Karpas-422 (cell line): ENCODE measurements at places on chromosomes 1 and 21.

DNA sequence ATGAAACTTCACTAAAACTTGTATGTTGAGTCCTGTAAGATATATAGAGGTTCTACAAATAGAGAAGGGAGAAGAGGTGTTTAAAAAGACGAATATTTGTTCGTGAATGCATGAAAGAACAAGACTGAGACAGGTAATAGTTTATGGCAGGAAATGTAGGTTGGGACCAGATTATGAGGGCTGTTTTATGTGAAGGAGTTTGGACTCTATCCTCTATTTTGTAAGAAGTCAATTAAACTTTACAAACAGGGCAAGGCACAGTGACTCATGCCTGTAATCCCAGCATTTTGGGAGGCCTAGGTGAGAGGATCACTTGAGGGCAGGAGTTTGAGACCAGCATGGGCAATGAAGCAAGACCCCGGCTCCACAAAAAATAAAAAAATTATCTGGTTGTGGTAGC lies 5.7 kb downstream of the SLC35A3 start:
- peaks cover 18% of the 10 kb centered on the region; the same call in 1 of the 2 replicates for H3K36me3 ChIP-seq
- peaks cover 22% of the 10 kb centered on the region for H3K4me1 ChIP-seq
- no peak overlapping the region for H3K27ac ChIP-seq
- no peak for DNase-seq
- H3K4me3 ChIP-seq: no peak overlapping the region

- H3K4me1 ChIP-seq: no peaks in the 10 kb centered on the region
- DNase-seq: no peak
- no peaks in the 10 kb centered on the region for H3K27me3 ChIP-seq
These were observed 29.4 kb downstream of the MRPL37 start for GRCh38 chr1:54229281-54229891.

DNA sequence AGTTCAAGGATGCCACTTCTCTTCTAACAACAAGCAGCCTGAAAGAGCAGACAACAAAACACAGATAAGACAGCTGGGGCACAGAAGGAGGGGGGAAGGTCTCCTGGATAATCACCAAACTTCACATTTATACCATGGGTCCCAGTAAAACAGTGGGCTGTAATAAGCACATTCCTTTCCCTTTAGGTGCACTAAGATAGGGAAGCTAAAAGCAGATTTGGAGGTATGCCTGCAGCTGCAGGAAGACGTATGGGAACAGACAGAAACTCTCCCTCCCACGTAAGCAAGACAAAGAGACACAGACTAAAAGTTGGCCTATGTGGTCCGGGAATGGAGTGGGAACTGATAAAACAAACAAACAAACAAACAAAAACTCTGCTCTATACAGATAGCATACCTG lies 612.1 kb downstream of the MRPL39 start:
- no peak overlapping the region for H3K27ac ChIP-seq
- no peaks in the 10 kb centered on the region for H3K4me1 ChIP-seq
- DNase-seq: no peak

GRCh38 chr21:45122432-45123132 lies 48.2 kb downstream of the ADARB1 start:
- no peaks in the 10 kb centered on the region for H3K4me1 ChIP-seq
- no peak overlapping the region for H3K4me3 ChIP-seq
- no peak overlapping the region for H3K27ac ChIP-seq
- H3K36me3 ChIP-seq: no peaks in the 10 kb centered on the region
- DNase-seq: no peak
- no peaks in the 10 kb centered on the region for H3K27me3 ChIP-seq

GRCh38 chr1:20751462-20751990 lies 19.0 kb upstream of the SH2D5 start:
- no peak overlapping the region for H3K4me3 ChIP-seq
- DNase-seq: no peak
- H3K27me3 ChIP-seq: no peaks in the 10 kb centered on the region
- no peaks in the 10 kb centered on the region for H3K4me1 ChIP-seq
- no peak overlapping the region for H3K27ac ChIP-seq
- H3K36me3 ChIP-seq: peaks cover 54% of the 10 kb centered on the region

- no peak overlapping the region for H3K4me3 ChIP-seq
- H3K27ac ChIP-seq: no peak overlapping the region
- DNase-seq: no peak
- H3K27me3 ChIP-seq: no peaks in the 10 kb centered on the region
These were observed 9.0 kb downstream of the AK4 start for GRCh38 chr1:65156910-65157545.

- peaks cover 3% of the 10 kb centered on the region; the same call in 1 of the 2 replicates for H3K4me1 ChIP-seq
- no peak for DNase-seq
These were observed 35.4 kb downstream of the TBCE start for GRCh38 chr1:235402457-235403200.

DNA sequence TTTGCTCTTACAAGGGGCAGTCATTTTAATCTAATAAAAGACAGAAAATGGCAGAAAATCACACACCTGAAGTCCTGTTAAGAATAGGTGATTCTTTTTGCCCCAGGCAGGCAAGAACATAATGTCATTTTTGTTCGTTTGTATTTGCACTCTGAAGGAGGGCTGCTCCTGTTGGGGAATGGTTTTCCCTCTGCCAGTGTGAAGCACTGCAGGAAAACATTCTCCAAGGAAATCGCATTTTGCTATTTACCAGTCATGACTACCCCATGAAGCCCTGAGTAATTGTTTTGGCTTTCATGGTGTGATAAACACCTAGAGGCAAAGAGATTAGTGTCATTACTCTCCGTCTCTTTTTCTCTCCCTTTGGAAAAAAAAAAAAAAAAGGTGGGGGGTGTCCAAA lies 345.5 kb downstream of the NTNG1 start:
- H3K4me1 ChIP-seq: no peaks in the 10 kb centered on the region
- no peaks in the 10 kb centered on the region for H3K27me3 ChIP-seq
- H3K36me3 ChIP-seq: no peaks in the 10 kb centered on the region
- no peak overlapping the region for H3K27ac ChIP-seq

- H3K27me3 ChIP-seq: no peaks in the 10 kb centered on the region
- H3K4me3 ChIP-seq: peak overlapping the region; percentile 51
- DNase-seq: no peak
These were observed 68.0 kb downstream of the TEX35 start for GRCh38 chr1:178580876-178581275.

DNA sequence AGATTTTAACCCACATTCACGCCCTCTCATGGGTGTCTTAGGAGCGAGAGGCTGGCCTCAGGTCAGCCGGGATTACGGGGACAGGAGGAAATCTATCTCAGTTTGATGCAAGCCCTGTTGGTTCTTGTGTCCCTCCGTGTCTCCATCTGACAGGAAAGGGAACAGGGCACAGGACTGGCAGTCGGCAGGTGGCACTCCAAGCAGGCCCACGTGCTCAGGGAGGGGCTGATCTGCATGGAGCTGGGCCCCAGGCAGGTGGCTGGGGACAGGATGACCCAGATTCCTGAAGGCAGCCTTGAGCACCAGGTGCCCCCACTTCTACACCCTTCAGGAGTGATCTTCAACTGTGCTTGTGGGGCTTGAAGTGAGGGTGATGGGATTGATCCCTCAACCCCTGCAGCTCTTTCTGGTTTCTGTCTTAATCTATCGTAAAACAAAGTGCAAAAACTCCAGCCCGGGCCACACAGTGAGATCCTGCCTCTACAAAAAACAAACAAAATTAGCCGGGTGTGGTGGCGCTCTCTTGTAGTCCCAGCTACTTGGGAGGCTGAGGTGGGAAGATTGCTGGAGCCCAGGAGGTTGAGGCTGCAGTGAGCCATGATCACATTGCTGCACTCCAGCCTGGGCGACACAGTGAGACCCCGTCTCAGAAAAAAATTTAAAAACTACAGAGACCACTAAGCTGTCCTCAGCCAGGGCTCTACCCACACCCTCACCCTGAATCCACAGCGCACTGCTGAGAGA lies 8.3 kb downstream of the PLEKHG5 start:
- H3K4me1 ChIP-seq: no peaks in the 10 kb centered on the region
- no peak for DNase-seq
- no peaks in the 10 kb centered on the region for H3K36me3 ChIP-seq
- H3K4me3 ChIP-seq: no peak overlapping the region

DNA sequence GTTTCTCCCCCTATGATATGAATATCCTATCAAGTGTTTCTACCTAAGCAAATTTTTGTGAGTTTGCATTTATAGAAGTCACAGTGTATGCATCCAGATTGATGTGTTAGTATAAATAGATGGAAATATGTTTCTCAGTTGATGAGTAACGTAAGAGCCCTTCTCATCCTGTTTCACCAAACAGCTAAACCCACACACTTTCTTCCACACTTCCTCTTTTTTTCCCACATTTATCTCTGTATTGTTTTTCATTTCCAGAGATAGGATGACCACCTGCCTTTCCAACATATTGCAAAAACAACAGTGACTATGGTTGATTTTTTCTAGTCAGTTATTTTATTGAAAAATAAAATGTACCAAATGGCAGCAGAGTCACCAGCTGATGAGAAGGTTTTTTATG lies 490.1 kb downstream of the NEGR1 start:
- no peak overlapping the region for H3K27ac ChIP-seq
- DNase-seq: no peak
- no peak overlapping the region for H3K4me3 ChIP-seq
- H3K36me3 ChIP-seq: no peaks in the 10 kb centered on the region
- no peaks in the 10 kb centered on the region for H3K4me1 ChIP-seq

DNA sequence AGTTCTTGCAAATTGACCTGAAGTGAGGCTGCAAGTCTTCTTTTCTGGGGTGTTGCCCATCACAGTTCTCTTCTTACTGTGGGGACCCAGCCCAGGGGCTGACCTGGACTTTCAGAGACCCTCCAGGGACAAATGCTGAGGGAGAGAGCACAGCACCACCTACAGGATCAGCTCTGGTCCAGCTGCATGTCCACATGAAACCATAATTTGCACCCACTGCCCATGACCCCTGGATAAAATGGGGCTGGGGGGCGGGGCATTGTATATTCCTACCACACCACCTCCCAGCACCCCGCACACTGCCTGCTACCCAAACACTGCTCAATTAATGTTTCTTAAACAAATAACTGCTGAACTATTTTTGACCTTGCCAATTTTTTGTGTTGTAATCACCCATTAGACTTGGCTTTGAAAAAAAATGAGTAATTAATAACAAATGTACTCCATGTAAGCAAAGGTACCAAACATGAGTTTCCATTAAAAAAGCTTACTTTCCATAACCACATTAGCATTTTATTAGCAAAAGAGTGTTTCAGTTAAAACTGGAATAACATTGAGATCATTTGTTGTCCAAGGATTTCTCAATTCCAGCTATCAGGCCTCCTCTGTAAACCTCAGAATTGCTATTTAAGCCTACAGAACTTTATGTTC lies 168.0 kb upstream of the RAB4A start:
- no peaks in the 10 kb centered on the region for H3K4me1 ChIP-seq
- no peak overlapping the region for H3K4me3 ChIP-seq
- no peak for DNase-seq
- H3K36me3 ChIP-seq: no peaks in the 10 kb centered on the region
- H3K27me3 ChIP-seq: no peaks in the 10 kb centered on the region
- no peak overlapping the region for H3K27ac ChIP-seq

GRCh38 chr1:209155546-209155945 lies 428.0 kb upstream of the CAMK1G start:
- H3K27ac ChIP-seq: no peak overlapping the region
- no peaks in the 10 kb centered on the region for H3K36me3 ChIP-seq
- H3K4me3 ChIP-seq: no peak overlapping the region
- no peaks in the 10 kb centered on the region for H3K4me1 ChIP-seq

DNA sequence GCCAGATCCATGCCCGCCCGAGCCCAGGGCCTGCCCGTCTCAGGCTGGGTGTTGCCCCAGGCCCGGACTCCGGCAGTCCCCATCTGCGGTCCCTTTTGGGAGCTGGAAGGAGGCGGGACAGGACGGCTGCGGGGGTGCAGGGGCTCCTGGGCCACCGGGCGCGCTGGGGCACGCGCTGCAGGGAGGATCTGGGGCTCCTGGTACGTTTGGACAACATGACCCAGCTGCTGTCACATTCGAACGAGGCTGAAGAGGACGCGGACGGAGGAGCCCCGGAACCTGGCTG lies 6.6 kb upstream of the CALML6 start:
- H3K4me1 ChIP-seq: peaks cover 34% of the 10 kb centered on the region
- H3K4me3 ChIP-seq: peak overlapping the region; percentile 91
- H3K36me3 ChIP-seq: no peaks in the 10 kb centered on the region
- peak; percentile 76 for DNase-seq
